Endothelial cell of umbilical vein (primary cell): ENCODE measurements at places on chromosomes 7 and 10.

GRCh38 chr10:132163278-132163765, 23.4 kb upstream of the DPYSL4 start:
- DNase-seq = no peak

DNA sequence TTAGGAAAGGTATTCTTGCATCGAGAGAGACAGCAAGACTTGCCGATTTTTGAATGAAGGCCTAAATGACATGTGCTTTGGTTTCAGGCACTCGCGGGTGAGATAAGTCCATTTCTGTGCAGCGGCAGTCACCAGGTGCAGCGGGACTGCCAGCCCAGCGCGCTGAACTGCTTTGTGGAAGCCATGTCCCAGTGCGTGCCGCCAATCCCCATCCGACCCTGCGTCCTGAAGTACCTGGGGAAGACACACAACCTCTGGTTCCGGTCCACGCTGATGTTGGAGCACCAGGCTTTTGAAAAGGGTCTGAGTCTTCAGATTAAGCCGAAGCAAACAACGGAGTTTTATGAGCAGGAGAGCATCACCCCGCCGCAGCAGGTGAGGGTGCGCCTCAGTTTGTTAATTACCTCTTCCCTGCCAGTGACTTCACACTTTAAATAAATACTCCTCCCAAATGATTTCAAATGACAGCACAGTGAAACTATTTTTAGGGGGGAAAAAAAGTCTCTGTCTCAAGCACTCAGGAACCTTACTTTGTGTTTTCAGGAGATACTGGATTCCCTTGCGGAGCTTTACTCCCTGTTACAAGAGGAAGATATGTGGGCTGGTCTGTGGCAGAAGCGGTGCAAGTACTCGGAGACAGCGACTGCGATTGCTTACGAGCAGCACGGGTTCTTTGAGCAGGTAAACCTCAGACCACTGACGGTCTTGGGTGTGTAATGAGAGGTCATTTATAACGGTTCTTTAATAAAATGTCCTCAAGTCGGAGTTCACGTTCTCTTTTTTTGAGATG, 98.3 kb downstream of the TRRAP start:
- no peak for DNase-seq

GRCh38 chr7:141012696-141013344, 1.9 kb downstream of the MRPS33 start:
- no peak for DNase-seq

GRCh38 chr10:74153123-74153522, 2.1 kb downstream of the ADK start:
- no peak for DNase-seq

DNA sequence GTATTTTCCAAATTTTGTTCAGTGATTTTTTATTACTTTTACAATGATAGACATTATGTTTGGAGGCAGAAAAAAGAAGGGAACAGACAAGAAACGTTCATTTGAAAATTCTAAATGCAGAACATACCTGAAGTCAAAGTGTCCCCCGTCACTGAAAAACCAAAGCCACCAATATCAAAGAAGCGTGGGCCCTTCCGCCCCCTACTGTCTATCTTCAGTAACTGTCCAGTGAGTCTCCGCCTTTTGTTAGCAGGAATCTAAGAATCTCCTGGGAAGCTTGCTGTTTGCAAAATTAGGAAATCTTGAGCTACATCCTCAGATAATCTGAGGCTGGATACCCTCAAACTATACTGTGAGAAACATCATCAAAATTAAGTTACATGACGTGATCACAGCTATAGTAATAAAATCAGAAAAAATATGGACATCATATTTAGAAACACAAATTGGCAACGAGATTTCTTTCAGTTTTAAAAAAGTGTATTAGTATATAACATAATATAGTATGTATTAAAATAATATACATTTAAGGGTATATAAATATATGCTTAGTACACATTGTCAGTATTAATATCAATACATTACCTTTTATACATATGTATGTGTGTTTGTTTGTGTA, 169.3 kb upstream of the AKR1E2 start:
- DNase-seq = peak; percentile 80

GRCh38 chr10:31759799-31760626, 168.6 kb downstream of the ARHGAP12 start:
- peak; percentile 99 for DNase-seq

- no peak for DNase-seq
Observed at GRCh38 chr10:44733501-44734488, 177.3 kb upstream of the TMEM72 start.

DNA sequence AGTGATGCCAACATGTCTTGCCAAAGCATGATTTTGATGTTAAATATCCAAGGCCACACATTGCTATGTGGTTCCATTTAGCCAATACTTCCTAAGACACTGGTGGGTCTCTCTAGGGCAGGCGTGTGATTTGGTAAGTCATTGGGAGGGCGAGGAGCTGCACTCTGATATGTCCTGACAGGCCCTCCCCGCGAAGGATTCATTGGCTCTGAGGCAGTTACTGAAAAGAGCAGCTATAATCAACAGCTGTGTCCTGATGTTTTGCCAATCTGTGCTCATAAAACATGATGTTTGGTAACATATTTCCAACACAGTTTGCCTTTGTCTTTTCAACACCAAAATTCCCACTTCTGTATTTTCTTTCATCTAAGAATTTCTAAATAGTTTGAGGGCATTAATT, 646.7 kb downstream of the PARD3 start:
- no peak for DNase-seq

DNA sequence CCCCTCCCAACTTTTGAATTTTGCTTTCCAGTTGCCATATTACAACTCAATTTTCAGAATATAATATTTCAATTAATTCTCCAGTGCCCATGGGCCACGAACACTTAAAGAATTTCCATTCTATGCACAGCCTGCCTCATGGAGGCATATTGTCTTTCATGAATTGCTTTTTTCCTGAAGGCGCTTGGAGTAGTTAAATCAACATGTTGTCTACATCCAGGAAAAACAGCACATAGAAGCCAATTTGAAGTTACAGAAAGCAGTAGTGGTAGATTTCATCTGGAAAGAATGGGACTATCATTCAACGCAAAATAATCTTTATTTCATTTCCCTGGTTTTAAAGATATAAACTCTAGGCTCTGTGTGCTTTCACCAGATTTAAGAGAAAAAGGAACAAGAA, 106.0 kb downstream of the NRP1 start:
- DNase-seq = peak; percentile 60

- DNase-seq = no peak
Observed at GRCh38 chr7:110407242-110407641, 683.7 kb upstream of the LRRN3 start.

- no peak for DNase-seq
Observed at GRCh38 chr10:31822150-31822549, 106.5 kb downstream of the ARHGAP12 start.

DNA sequence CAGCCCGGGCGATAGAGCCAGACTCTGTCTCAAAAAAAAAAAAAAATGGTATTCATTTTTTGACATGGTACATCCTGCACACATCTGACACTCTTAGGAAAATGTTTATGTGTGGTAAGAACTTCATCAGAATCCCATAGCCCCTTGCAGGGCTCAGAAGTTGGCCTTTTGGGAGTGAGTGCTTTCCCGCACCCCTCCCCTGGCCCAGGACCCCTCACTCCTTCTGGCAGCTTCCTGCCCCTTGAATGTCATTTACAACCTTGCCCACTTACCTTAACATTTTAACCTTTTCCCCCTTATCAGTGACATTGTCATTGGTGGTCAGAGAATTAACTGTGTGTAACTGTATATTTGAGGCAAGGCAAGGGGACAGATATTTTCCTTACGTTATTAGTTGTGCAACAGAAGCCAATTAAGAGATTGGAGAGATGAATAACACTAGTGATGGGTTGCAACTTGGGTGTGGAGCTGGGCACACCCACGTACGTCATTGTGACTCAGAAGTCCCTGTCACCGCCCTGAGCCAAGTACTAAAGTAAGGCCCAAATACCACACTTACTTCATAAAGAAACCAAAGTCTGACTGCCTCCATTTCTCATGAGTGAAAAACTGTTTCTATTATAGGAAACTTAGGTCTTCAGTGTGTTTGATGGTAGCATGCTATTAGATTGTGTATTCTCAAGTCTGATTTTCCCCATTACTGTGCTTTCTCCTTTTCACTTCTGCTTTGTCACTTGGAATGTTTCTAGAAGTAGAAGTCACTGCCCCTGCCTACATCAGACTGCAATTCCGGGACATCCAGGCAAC, 31.6 kb downstream of the OGDH start:
- peak; percentile 31 for DNase-seq

DNA sequence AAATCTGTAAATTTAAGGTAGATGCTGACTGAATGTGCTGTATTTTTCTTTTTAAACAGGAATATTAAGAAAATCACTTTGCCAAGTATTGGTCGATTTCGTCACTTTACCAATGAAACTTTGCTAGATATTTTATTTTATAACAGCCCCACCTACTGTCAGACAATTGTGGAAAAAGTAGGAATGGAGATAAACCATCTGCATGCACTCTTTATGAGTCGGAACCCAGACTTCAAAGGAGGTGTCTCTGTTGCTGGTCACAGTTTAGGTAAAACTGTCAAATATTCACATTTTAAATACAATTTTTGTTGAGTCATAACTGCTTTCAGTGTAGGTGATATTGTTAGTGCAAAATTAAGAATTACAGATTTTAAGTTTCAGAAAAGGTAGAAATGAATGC, 25.2 kb downstream of the SEC23IP start:
- no peak for DNase-seq

- DNase-seq = peak; percentile 14
Observed at GRCh38 chr10:86988520-86988919, 20.2 kb downstream of the ADIRF start.

DNA sequence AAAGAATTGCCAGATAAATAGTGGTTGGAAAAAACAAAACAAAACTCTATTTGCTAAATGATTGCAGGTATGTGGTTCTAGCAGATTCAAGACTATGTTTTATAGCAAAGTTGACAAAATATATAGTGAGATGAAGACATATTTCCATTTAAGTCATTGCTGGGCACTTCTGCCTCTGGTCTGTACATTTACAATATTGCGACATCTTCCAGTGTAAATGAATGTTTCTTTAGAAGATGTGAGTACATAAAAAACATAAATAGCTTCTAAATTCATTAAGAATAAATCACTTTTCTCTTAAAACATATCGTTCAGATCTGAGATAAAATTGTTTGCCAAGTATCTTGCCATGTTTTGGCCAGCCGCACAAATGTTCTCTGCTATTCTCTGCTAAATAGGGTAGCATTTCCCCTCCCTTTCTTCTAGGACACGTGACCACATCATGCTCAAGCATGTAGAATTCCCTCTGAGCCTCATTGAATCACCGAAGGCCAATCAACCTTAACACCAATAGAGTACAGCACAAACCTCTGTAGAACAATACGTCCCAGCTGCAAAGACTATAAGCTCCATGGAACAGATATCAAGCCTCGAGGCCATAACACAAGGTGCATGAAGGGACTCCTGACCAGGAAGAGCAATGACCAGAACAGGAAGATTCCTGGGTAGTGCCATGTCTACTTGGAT, 1173.3 kb downstream of the GATA3 start:
- DNase-seq = no peak

GRCh38 chr7:144641389-144642044, 194.3 kb downstream of the TPK1 start:
- no peak for DNase-seq

GRCh38 chr7:129635300-129636029, 23.9 kb downstream of the NRF1 start:
- peak; percentile 76 for DNase-seq

DNA sequence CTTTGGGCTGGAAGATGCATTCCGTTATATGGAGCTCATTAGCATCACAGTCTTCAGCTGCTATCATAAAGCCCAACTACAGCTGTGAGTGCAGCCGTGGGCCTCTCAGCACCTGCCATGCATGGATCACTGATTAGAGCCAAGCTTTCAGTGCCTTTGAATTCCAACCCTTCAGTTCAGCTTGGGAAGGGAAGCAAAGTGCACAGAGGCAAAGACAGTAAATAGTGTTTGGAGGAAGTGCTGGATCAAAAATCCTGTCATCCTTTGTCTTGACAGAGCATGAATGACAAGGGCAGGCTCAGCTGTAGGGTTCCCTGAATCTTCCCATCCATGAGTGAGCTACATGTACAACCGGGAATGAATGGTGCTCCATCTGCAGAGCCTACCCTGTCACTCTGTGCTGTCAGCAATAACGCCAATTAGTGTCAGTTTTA, 153.7 kb downstream of the DNAJB9 start:
- DNase-seq = no peak

GRCh38 chr7:96910486-96910885, 94.9 kb upstream of the DLX6 start:
- DNase-seq = no peak

GRCh38 chr7:29885626-29886025, 79.3 kb downstream of the WIPF3 start:
- no peak for DNase-seq
